Activated CD4-positive, alpha-beta memory T cell treated with anti-CD3 and anti-CD28 coated beads for 36 hours (primary cell): ENCODE measurements at places on chromosomes 6 and 20. TPM values are rescaled to one million over a fixed set of nuclear protein-coding genes. Genes with fewer than 3 reads are reported as not detected.
A peak's percentile ranks its signal among the peaks of the same experiment; 100 is the strongest.

DNA sequence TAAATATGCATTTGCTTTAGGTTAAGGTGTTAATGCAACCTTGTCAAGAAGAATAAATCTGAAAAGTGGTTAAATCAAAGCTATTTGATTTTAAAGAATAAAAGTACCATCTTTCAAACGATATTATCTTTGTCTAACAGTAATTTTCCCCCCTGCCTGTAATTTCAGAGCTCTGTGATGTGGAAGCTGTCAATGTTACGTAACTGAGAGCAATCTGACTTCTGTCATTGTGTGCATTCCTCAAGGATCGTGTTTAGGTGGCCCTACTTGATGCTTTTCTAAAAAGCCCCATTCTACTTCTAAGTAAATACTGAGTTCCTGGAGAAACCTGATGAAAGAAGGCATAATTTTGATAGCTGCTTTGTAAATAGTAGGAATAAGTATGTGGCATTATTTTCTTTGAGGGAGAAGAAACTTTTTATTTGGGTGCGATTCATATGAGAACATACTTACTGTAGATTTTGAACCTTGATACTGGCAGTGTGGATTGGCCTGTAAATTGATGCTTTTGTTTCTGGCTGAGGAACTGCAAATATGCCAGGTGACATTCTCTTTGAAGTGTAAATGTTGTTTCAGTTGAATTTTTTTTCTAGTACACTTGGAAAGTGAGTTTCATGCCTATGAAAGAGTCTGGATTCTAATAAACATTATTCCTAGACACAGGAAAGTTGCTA, 529.6 kb upstream of the FLRT3 start:
- H3K4me3 ChIP-seq, result no peak overlapping the region
- no peak for DNase-seq
- H3K4me1 ChIP-seq, result no peaks in the 10 kb centered on the region
- H3K27me3 ChIP-seq, result no peaks in the 10 kb centered on the region

GRCh38 chr20:31551163-31552081, 37.2 kb downstream of the HM13 start:
- DNase-seq, result no peak
- peaks cover 19% of the 10 kb centered on the region for H3K4me1 ChIP-seq
- no peak overlapping the region for H3K27ac ChIP-seq
- no peaks in the 10 kb centered on the region for H3K27me3 ChIP-seq
- no peak overlapping the region for H3K4me3 ChIP-seq

- no peaks in the 10 kb centered on the region for H3K27me3 ChIP-seq
- peaks cover under 1% of the 10 kb centered on the region for H3K36me3 ChIP-seq
- no peak for DNase-seq
- peaks cover 2% of the 10 kb centered on the region for H3K4me1 ChIP-seq
- no peak overlapping the region for H3K4me3 ChIP-seq
- H3K27ac ChIP-seq, result no peak overlapping the region
Observed at GRCh38 chr20:47667531-47668312, 117.6 kb downstream of the SULF2 start.

DNA sequence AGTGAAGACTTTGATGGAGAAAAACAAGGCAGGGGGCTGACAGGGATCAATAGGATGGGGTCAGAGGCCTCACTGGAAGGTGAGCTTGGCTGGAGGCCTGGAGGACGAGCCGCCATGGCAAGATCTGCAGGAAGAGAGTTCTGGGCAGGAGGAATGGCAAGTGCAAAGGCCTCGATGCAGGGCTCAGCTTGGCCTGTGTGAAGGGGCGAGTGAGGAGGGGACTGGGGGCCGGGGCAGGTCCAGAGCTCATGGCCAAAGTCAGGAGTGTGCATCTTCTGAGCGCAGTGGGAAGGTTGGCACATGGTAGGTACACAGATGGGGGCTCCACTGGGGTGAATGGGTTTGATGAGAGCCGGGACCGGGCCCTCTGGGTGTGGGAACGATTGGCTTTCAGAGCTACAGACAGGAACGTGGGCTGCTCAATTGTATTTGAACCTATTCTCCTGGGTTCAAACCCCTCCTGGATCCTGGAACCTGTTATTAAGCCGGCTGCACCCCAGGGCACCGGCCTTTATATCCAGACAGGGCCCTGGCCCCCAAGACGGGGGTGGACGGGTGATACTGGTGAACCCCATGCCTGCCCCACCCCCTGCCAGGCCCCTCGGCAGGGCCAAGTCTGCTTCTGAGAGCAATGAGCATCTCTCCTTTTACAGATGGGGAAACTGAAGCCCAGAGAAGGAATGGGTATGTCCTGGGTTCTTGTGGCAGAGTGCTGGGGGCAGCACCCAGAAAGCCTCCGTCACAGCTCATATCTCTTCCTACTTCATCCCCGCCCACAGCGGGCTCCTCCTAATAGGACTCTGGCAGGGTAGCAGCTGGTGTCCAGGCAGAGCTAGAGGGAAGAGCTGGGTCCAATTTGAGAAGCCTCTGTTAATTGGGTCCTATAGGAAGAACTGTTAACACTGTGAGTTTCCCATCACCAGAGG, 106.1 kb downstream of the CEBPB start:
- peaks cover 3% of the 10 kb centered on the region for H3K27me3 ChIP-seq
- no peak overlapping the region for H3K27ac ChIP-seq
- no peaks in the 10 kb centered on the region for H3K36me3 ChIP-seq

DNA sequence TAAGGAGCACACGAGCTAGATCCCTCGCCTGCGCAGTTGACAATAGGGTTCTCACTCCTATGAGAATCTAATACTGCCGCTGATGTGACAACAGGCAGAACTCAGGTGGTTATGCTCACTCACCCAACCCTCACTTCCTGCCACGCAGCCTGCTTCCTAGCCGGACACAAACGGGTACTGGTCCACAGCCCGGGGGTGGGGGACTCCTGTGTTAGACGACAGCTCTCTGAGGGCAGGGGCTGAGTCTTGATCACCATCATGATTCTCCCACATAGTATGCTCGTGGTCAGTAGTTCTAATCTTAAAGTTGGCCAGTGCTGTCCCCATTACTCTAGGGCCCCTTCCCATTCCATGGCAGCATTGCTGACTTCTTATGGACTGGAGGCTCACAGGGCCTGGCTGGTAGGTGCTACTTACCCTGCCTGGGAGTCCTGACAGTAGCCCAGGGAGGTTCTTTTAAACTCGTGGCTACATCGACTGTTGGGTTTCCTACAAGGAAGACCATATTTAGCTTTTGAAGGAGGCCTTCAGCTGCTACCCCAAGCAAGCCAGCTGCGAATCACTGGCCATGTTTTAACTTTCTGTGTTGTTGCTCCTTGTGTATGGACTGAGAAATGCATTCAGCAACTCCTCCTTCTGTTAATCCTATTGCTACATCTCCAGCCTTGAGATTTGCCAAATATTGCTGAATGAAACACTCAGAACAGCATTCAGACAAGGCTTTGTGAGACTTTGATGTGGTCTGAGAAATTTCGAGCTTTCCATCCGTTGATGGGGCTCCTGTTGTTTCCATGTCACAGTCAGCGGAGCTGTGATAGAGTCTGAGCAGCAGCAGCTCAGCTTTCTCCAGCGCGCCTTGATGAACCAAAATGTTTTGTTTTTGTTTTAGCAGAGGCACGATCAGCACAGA, 300.3 kb downstream of the NRN1 start:
- H3K4me1 ChIP-seq, result peaks cover 20% of the 10 kb centered on the region
- H3K27me3 ChIP-seq, result no peaks in the 10 kb centered on the region
- H3K36me3 ChIP-seq, result no peaks in the 10 kb centered on the region
- no peak overlapping the region for H3K27ac ChIP-seq

DNA sequence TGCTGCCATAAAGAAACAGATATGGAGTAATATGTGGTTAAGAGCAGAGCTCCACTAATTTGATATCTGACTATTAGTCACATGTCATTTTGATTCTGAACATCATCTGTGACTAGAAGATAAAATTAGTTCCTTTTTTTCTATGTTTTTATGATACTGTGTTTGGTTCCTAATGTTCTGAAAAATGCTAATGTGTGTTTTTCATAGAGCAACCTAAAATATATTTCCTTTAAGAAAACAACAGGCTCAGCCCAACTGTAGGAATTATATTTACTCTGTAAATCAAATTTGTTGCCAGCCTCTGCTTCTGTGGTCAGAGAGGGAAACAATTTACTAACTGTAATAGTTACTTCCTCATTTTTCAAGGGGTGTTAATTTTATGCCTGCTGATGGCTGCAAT, 33.3 kb upstream of the TXLNB start:
- peaks cover 4% of the 10 kb centered on the region for H3K36me3 ChIP-seq
- H3K27me3 ChIP-seq, result no peaks in the 10 kb centered on the region
- H3K4me1 ChIP-seq, result peaks cover 25% of the 10 kb centered on the region
- no peak overlapping the region for H3K4me3 ChIP-seq
- DNase-seq, result no peak

DNA sequence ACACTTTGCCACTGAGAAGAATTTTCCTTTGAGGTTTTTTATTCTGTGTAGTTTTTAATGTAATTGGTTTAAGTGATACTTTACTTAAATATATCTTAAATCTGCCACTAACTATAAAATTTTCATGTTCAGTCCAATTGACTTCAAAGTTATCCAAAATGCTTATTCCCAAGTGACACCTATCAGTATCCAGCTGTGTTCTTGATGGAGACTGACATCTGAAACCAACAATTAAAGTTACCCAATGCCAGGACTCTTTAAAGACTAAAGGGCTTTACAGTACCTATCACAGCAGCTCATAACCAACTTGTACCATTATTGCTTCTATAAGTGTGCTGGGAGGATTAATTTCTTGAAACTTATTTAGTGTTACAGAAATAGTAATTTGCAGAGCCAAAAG, 13.8 kb upstream of the EYA4 start:
- no peak overlapping the region for H3K4me3 ChIP-seq
- DNase-seq, result no peak
- no peaks in the 10 kb centered on the region for H3K27me3 ChIP-seq
- H3K4me1 ChIP-seq, result no peaks in the 10 kb centered on the region
- no peak overlapping the region for H3K27ac ChIP-seq
- H3K36me3 ChIP-seq, result no peaks in the 10 kb centered on the region

DNA sequence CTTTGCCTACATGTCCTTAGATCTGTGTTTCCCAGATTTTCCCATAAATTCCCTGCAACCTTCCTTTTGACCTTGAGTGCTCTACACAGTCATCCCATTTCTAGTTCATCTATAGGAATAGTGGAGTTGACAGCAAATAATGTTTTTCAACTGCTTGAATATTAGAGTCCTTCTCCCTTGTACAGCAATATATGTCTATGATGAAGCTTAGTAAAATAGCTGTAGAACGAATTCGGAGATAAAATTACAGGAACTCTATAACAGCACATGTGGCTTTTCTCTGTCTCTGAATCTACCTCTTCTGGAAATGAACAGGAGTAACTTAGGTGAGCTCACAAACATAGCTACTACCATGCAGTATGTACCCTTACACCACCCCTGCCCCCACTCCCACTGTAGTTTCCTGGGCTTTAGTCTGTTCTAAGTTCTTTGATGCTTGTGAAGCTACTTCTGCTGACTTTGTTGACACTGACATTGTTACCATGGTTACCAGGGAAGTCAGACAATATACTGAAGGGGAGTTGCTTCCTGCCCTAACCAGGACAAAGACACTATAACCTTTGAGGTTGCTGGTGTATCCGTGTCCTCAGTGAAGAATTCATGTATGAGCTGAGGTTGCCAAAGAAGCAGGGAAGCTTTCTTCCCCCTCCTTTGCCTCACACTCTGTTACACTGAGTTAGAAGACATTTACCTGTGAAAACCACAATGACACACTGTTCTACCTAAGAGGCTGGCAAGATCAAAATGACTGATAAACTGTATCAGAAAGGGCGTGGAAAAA, 35.8 kb upstream of the SHLD1 start:
- H3K36me3 ChIP-seq, result no peaks in the 10 kb centered on the region
- H3K27ac ChIP-seq, result peak overlapping the region; percentile 84
- peaks cover 40% of the 10 kb centered on the region for H3K4me1 ChIP-seq
- peak; percentile 70 for DNase-seq

DNA sequence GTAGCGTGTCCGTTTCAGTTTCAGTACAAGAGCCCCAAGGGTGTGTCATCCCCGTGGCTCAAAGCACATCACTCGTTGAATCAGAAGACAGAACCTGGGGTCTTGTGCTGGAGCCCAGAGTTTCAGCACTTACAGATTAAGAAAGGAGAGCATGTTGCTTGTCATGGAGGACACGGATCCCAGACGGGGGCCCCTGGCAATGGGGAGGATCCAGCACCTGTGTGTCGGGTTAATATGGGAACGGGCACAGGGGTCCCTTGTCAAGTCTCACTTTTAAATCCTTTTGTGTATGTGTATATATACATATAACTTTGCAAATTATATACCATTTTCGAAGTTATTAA, 23.4 kb downstream of the THBS2 start:
- H3K4me1 ChIP-seq, result no peaks in the 10 kb centered on the region
- H3K27me3 ChIP-seq, result peaks cover 8% of the 10 kb centered on the region
- H3K36me3 ChIP-seq, result no peaks in the 10 kb centered on the region
- no peak overlapping the region for H3K27ac ChIP-seq
- H3K4me3 ChIP-seq, result no peak overlapping the region

DNA sequence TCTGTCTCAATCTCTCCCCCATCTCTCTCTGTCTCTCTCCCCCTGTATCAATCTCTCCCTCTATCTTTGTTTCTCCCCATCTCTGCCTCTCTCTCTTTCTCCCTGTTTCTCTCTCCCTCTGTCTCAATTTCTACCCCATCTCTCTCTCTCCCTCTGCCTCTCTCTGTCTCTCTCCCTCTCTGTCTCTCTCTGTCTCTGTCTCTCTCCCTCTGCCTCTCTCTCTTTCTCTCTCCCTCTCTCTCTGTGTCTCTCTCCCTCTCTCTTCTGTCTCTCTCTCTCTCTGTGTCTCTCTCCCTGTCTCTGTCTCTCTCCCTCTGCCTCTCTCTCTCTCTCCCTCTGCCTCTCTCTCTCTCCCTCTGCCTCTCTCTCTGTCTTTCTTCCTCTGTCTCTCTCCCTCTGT, 62.6 kb downstream of the DACT2 start:
- DNase-seq, result no peak
- H3K36me3 ChIP-seq, result no peaks in the 10 kb centered on the region
- H3K4me3 ChIP-seq, result no peak overlapping the region
- H3K27me3 ChIP-seq, result peaks cover 8% of the 10 kb centered on the region

EDN3 gene
- total RNA-seq, result not detected

CRISP3 gene
- not detected for total RNA-seq

HLA-DOA gene
- total RNA-seq, result 0.55 TPM

FAM83B gene
- total RNA-seq, result not detected

VSTM2L gene
- not detected for total RNA-seq

TRIM10 gene
- total RNA-seq, result 0.36 TPM

SPDEF gene
- total RNA-seq, result not detected

AARS2 gene
- 16.5 TPM for total RNA-seq
